Activated CD4-positive, alpha-beta T cell treated with anti-CD3 and anti-CD28 coated beads, Interleukin-2, amount 50 U/mL, for 1 hour (primary cell): ENCODE measurements at places on chromosomes 5 and 9.

GRCh38 chr5:64417390-64417789 lies 88.4 kb upstream of the RGS7BP start:
- no peak for DNase-seq

DNA sequence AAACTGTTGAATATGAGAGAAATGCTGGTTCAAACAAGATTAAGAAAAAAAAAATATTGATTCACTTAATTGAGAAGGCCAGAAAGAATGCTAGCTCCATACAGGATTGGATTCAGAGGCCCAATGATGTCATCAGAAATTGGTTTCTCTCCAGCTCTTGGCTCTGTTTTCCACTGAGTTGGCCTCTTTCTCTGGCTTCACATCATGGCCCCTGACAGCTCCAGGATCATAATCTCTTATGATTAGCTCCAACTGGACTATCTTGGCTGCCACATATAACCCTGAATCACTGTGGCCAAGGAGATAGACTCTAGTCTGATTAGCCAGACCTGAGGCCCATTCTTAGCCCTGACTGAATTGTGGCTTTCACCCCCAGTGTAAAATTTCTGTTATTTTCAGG lies 244.7 kb upstream of the GRAMD2B start:
- DNase-seq: no peak

DNA sequence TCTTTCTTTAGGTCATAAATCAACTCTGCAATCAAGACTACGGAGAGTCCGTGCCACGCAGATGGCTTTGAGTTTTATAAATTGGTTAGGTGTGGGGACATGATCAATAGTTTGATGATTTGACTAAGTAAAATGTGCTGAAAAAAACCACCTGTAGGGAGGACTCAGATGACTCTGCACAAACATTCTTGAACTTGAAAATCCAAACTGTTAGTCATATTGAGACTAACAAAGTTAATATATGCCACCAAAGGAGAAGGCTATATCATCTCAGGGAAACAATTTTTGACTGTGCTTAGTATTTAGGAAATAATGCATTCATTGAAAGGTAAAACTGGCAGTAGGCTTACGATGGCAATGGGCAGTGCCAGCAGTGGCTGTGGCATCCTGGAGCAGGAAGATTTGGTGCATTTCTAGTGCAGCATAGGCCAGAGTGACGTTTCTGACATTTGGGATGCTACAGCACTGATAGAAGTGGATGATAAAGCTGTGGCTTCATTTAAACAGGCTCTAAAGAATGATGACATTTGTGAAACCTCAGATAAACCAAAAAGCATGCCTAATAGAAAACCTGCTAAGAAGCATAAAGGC lies 291.1 kb downstream of the MLLT3 start:
- no peak for DNase-seq

DNA sequence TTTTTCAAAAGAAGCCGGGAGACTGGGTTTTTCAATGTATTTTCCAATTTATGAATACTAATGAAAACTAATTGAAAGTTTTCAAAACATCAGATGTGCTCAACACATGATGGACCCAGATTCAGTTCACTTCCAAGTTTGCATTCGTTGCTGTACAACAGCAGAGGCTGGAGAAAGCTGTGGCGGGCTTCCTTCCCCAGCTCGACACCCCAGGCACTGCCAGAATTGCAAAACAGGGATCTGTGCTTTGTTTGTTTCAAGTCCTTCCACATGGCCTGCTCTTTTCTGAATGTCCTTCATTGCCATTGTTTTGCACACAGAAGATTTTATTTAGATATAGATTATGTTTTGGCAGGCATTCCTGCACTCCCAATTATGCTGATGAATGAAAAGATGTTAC lies 30.3 kb upstream of the INSYN2B start:
- no peak for DNase-seq

GRCh38 chr5:72328172-72328571 lies 8.0 kb downstream of the PTCD2 start:
- no peak for DNase-seq

DNA sequence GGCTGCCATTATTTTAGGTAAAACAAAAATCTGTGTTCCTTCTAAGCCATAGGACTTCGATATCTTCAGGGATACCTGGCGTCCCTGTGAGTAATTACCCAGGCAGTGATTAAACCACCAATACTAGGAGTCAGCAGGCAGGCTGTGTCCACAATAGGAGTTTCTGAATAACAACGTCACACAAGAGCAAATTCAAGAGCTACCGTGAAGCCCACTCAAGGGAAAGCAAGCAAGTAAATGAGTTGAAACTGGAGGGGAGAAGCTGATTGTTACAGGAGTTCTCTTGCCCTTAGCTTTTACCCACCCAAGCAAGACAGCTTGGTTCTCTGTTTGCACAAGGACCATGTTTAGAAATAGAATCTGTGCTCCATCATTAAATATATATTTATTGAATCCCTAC lies 50.8 kb downstream of the SEMA5A start:
- no peak for DNase-seq

DNA sequence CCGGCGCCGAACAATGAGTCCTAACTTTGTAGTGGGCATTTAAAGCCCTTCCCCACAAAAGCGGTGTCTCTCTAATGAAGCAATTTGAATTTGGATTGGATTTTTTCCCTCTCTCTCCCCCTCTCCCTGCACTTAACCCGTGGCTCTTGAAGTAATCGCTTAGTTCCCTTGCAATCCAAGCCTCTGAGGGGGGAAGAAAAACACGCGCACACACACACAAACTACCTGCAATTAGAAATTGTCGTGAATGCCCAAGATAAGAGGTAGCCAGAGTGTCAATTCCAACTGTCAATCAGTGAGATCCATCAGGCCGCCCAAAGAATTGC lies 1.2 kb downstream of the LHX6 start:
- DNase-seq: no peak

DNA sequence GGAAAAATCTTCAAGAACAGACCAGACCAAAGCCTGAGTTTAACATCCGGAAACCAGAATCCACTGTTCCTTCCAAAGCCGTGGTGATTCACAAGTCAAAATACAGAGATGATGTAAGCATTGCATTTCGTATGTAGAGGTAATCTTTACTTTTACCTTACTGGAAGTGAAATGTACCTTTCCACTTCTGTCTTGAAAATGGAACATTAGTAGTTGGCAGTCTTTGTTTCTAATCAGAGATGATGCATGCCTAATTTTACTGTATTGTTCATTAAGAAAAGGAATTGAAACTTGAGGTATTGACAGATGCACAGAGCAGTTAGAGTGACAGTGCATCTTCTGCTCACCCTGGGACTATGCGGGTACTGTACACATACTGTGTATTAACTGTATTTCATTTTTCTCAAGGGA lies 34.6 kb downstream of the HABP4 start:
- DNase-seq: no peak

DNA sequence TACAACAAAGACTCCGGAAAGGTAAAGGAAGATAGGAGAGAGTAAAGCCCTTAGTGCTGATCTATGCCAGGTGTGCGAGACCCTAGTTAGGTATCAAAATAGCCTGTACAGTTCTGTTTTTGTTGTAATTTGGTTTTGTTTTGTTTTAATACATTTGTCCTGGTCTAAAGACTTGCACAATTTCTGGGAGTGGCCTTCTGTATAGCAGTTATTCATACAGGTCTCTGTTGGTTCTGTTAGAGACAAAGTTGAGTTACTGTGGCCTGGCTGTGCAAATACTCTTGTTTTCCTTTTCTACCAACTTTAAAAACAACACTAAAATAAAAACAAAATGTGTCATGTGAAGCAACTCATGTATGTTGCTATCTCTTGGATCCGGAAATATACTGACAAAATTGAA lies 163.6 kb downstream of the COMMD10 start:
- no peak for DNase-seq

DNA sequence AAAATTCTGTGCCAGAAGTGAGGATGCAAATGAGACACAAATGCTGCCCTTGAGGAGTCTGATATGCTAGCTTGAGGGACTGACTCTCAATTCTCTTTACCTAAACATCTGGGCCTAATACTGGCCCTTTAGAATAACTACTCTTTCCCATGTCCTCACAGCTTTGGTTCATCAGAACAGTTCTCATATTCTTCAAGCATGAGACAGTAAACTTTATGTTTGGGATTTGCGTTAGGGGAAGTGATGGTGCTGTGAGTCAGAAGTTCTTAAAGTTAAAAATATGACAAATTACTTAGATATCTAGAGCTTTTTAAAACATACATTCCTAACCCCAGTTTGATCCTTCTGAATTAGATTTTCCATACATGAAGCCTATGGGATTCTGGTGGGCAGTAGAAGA lies 665.0 kb upstream of the RGMB start:
- no peak for DNase-seq

- no peak for DNase-seq
Observed at GRCh38 chr5:56321236-56321881, 88.2 kb upstream of the ANKRD55 start.

GRCh38 chr9:73030370-73031030 lies 77.6 kb upstream of the ALDH1A1 start:
- no peak for DNase-seq

DNA sequence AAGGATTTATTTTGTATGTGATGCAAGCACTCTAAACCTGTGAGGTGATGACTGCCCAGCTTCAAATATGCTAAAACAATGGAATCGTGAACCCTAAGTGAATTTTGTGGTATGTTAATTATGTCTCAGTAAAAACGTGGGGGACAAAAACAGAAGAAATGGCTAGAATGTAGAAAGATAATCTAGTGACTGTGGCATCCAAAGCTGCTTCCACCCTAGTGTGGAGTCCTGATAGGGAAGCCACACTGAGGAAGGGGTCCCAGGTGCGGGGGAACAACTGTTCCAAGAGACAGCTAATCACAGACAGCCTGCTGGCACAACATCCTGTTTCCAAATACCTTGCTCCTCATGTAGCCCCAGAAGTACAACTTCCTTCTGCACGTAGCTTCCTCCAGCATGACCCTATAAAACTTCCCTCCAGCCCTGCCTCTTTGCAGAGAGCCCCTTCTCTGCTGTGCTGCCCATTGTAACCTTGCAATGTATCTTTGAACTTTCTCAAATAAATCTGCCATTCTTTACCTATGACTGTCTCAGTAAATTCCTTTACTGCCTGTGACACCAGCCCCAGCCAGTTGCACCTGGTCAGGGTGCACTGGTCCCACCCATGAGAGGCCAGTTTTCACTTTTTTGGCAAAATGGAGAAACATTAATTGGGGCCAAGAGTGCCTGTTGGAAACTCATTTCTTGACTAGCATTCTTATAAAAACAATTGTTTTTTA lies 4.9 kb downstream of the GMCL2 start:
- DNase-seq: no peak

- DNase-seq: no peak
Observed at GRCh38 chr5:150046031-150046430, 40.3 kb downstream of the CSF1R start.

- no peak for DNase-seq
Observed at GRCh38 chr9:130549093-130549735, 30.2 kb upstream of the FUBP3 start.

- no peak for DNase-seq
Observed at GRCh38 chr9:82147798-82148425, 159.3 kb downstream of the SPATA31D1 start.

DNA sequence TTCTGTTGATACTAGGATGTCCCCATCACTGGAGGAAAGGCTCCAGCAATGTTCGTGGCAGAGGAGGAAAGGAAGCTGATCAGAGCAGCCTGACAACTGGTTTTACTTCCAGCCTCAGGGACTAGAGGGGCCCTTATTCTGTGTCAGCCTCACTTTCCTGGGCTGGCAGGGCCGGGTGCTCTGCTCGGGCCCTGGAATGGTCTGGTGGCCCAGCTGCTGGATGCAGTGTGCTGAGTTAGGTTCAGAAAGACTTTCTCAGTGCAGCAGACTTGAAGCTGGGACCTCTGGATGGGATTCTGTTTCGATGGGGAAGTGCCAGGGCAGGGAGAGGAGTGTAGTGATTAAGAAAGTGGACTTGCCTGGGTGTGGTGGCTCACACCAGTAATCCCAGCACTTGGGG lies 81.0 kb downstream of the MACROH2A1 start:
- no peak for DNase-seq

GRCh38 chr5:130136300-130136699 lies 232.0 kb downstream of the CHSY3 start:
- no peak for DNase-seq

- no peak for DNase-seq
Observed at GRCh38 chr9:2466703-2467102, 154.9 kb upstream of the VLDLR start.

DNA sequence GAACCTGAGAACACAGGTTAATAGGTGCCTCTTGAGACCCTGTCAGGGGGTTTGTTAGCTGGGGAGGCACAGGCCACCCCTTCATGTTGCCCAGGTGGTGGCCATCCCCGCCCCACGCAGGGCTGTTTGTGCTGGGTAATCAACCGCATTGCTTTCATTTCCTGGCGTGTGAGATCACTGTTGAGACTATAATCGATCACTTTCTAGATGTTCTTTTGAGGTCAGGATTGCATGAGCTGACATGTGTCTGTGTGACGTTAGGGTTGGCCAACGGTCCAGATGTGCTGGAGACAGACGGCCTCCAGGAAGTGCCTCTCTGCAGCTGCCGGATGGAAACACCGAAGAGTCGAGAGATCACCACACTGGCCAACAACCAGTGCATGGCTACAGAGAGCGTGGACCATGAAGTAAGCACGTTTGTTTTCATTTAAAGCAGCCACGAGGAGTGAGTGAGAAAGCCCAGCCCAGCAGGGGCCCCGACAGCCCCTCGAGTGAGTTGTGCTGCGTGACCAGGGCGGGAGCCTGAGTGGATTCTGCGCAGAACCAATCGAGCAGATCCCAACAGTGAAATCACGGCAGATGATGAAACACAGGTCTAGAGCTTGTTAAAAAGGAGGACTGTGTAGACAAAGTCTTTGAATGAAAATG lies 115.0 kb upstream of the CACNA1B start:
- no peak for DNase-seq

- DNase-seq: no peak
Observed at GRCh38 chr9:24614070-24614469, 68.4 kb upstream of the IZUMO3 start.

- DNase-seq: no peak
Observed at GRCh38 chr5:28862860-28863196, 1824.4 kb upstream of the CDH9 start.

DNA sequence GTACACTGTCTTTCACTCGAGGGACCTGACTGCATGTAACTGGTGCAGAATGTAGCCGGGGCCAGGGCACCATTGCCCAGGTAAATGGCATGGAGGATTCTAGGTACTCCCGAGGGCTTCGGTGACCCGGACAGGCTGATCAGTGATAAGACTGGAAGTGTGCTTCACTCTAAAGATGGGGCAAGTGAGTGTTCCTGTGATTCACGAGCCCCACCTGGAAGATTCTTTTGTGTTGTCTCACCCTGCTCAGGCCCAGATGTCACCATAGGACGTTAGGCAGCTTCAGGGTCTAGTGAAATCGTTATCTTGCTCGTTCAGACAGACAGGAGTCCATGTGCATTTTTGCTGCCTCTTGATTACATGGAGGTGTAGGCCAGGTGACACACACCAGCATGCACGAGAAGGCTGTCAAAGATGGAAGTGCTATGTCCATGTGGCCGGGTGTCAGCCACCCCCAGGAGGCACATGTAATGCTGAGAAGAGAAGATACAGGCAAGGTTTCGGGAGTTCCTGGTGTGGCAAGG lies 73.9 kb downstream of the WNK2 start:
- no peak for DNase-seq

DNA sequence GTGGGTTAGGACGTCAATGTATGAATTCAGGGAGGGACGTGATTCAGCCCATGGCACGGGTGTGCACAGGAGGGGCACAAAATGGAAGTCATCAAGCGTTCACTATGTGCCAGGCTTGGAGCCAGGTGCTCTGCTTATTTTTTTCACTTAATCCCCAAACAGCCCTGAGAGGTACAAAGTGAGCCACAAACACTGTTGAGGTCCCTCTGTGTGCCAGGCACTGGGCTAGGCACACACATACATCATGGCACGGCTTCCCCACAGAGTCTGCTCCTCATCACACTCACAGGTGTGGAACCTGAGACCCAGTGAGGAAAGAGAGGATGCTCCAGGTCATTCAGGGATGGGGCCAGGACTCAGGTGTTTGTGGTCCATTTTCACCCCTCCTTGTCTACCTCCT lies 68.1 kb downstream of the GALNT12 start:
- no peak for DNase-seq
